Gastroesophageal sphincter (tissue), 4 donors: ENCODE measurements at places on chromosomes 2 and 18.

DNA sequence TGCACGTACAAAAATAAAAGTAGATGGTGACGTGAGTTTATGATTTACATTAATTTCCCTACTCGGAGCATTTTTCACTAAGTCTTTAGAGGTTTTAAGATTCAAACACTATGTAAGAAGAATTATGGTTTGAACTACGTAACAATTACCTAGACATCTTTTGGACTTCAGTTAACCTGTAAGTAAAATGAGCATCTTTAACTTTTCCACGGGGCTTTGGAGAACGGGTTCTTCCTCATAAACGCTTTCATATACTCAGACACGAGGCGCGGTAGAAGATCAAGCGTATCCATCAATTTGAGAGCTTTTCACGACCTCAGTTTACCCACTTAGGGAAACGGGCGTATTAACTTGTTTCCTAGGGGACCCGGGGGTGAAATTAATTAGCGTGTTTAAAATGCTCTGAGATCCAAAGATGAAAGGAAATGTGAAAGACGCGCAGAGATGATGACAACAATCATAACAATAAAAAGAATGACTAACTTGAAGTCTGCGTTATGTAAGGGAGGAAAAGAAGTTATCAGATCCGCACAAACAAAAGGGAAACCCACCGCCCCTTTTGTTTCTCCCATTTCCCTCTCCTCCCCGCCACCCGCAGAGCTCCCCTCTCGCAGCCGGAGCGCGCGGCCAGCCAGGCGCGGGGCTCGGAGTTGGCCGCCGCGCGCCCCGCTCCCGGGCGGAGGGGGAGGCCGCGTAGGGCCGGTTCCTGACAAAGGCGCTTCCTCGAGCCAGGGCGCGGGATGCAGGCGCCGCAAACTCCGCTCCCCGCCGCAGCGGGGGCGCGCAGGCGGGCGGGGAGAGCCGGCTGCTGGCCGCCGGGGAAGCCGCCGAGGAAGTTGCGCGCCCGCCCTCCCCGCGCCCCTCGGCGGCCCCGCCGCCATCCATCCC is 807 bp downstream of the PELI1 start:
- peak; percentile 44 for ATAC-seq

GRCh38 chr2:19363474-19363778 is 5.0 kb upstream of the OSR1 start:
- no peak for ATAC-seq

DNA sequence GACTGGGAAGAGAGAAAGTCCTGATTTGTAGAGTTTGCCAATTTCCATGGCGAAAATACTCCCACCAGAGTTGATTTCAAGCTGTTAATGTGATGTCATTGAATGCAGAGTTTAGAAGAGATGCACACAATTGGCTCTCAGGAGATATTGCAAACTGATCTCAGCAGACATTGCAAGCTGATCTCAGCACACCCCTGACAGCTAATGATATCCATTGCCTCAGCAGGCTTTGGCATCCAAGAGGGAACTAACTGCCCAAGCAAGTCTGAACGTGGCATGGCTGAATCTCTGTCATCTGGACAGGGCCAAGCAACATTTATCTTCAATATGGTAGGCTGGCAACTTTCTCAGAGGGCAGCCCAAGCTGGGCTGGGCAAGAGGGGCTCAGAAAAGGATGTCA is 78.4 kb upstream of the CYP1B1 start:
- ATAC-seq: no peak

DNA sequence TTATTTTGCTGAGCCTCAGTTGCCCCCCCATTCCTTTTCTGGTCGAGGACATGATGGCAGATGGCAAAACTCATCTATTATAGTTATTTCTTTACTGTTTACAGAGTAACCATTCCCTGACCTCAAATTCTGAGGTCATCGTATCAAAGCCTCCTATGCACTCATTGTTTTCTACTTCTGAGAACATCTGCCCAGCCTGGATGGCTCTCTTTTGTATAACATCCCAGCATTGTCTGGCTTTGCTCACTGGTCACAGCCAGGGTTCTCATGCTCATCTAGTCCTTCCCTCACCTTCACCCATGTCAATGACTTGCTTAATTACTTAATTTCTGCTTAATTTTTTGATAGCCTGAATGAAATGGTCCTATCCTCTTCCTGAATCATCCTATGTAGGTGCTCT is 472.1 kb downstream of the PARD3B start:
- ATAC-seq: no peak

GRCh38 chr2:64363140-64363539 is 90.8 kb upstream of the LGALSL start:
- ATAC-seq: no peak

DNA sequence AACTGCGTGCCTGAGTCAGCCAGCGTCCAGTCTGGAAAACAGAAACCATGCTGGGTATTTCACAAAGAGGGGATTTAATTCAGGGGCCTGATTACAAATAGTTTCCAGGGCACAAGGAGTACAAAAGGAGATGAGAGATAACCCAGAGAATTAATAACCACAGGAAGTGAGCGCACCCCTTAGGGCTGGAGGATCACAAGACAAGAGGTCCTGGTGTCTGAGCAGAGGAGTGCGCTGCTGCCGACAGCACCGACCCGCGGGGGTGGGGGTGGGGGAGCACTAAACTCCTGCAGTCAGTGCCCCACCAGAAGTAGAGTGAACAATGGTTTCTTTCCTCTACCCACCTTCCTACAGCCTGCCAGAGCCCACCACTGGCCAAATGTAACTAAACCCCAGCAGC is 20.8 kb upstream of the MAL start:
- no peak for ATAC-seq

DNA sequence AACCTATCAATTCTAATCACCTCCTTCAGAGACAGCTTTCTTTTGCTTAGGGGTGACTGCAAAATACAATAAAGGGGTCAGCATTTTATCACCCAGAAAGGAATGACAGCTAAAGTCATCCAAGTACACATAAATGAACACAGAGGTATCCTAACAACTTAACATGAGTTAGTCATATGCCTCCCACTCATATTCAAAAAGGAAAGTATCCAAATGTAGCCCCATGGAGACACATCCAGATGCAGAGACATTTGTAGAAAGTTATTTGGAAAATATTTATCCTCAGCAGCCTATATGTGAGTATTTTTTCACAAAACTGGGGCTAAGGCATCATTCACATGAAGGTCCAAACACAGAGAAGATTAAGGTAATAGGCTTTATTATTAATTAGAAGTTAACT is 1579.7 kb upstream of the SLC39A10 start:
- no peak for ATAC-seq

DNA sequence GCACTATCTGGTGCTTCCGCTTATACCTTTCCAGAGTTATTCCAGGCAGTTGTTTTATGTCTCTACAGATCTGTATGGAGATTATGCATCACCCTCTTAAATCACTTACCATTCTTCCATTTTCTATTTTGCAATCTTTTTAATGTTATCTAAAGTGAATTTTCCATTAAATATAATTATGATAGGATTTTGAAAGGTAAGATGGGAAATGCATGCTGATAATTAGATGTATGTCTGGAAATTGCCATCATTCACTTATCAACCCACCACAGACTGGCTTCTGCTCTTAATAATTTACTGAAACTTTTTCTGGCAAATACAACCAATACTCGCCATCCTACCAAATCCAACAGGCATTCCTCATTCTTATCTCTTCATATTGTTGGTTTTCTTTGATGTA is 227.4 kb upstream of the MC4R start:
- no peak for ATAC-seq

- ATAC-seq: no peak
Observed at GRCh38 chr2:211458974-211459373, 902.6 kb downstream of the CPS1 start.

- no peak for ATAC-seq
Observed at GRCh38 chr2:221034026-221034701, 537.9 kb downstream of the EPHA4 start.

DNA sequence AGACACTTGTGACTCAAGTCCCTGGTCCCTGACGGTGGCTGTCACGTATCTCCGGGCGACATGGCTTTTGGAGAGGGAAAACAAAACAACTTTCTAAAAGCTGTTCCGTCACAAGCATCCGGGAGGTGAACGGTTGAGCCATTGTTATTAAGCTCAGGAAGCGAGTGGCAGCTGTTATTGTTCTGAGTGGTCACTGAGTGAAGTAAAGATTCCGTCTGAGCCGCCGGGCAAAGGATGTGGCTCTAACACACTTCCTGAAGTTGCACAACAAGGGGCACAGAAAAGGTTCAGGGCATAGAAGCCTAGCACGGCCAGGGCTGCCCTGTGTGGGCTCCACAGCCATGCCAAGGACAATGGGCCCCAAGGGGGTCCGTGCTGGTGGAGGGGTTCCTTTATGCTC is 24.3 kb downstream of the INPP5D start:
- ATAC-seq: peak; percentile 68

DNA sequence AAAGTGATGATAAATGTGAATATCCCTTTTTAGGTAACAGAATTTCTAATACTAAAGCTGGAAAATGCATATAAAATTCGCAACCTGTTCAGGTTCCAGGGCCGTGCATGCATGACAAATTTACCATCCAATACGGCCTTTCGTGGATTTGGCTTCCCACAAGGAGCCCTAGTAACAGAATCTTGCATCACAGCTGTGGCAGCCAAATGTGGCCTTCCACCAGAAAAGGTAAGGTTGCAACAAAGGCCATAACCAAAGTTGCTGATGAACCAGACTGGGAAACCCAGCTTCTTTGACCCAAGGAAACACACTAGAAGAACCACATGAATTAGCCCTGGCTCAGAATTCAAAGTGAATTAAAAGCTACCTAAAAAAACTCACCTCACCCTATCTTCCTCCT is 49.6 kb upstream of the BZW1 start:
- no peak for ATAC-seq

DNA sequence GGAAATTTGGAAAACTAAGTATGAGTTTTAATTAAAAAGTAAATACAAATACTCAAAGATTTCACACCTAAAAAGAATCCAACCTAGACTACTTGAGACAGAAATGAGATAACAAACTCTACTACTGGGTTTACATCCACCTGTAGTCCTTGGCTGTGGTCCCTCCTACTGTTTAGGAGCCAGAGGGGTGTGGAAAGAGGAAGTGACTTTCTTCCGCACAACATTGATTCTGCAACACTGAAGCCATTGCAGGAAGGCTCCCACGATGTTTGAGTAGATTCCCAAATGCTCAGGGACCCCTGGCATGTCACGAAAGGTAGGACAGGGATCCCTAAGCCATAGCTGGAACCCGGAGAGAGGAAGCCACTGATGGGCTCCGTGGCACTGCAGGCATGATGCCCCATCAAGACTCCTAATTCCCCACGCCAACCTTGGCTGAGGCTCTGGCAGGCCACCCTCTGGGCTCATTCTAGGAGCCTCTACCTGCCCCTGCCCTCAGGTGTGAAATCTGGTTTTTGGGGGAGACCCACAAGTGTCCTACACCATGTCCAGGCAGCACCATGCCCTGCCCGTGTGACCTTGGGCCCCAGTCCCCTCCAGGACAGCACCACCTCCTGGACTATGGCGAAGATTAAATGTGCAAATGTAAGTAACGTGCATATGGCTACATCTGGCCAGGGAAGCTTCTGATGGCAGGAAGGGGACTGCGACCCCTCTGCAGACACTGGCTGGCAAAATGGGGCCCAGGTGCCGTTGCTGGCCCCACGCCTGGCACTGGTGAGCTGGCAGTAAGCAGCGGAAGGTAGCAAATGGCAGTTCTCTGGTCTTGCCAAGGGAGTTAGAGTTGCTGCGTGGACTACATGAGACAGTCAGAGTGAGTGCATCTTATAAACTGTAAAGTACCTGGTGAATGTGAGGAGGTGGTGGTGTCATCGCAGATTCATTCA is 38.2 kb upstream of the MAL start:
- no peak for ATAC-seq

GRCh38 chr18:31658670-31659575 is 25.5 kb downstream of the B4GALT6 start:
- ATAC-seq: no peak

- no peak for ATAC-seq
Observed at GRCh38 chr2:14790041-14790640, 157.6 kb downstream of the LRATD1 start.

DNA sequence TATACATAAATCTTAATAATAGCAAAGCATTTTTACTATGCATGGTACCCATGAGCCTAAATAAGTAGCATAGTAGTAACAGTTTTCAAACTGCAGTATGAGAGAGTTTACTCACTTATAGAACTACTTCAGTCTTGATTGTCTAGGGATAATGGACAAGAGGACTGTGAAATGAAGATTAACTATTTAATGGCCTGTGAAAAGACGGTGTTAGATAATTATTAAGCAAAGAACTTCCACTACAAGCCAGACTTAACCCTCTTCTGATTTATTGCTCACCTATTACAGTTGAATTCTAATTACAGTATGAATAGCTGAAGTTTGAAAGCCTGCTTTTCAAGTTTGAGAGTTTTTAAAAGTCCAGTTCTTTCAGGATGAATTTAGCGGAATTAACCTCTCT is 18.9 kb downstream of the PIK3C3 start:
- no peak for ATAC-seq

GRCh38 chr2:138930571-138930970 is 150.4 kb upstream of the NXPH2 start:
- no peak for ATAC-seq

- ATAC-seq: no peak
Observed at GRCh38 chr18:23068011-23068410, 67.3 kb upstream of the CABLES1 start.

DNA sequence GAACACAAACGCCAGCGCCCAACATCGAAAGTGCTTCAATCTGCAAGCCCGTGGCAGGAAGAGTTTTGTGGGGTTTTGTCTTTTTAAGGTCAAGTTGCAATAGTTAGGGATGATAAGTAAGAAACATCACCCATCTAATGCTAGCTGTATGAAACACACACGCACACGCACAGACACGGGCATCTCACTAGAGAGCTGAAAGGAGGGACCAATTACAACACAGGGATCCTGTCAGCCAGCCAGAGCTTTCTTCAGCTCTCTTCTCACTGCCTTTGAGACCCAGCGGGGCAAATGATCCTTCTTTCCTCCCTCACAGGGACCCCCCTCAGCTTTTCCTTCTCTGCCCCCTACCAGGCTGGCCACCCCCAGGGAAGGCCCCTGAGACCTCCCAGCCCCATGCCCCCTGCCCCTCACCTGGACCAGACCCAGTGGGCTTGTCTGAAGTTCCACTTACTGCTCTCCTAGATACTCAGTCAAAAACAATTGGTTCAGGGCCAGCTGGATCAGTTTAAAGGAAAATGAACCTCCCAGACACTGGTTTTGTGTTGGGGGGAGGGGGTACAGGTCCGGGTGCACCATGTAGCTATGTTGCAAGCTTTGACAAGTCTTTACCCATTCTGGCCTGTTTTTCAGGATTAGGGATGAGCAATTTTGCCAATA is 17.9 kb downstream of the CYP26B1 start:
- no peak for ATAC-seq

DNA sequence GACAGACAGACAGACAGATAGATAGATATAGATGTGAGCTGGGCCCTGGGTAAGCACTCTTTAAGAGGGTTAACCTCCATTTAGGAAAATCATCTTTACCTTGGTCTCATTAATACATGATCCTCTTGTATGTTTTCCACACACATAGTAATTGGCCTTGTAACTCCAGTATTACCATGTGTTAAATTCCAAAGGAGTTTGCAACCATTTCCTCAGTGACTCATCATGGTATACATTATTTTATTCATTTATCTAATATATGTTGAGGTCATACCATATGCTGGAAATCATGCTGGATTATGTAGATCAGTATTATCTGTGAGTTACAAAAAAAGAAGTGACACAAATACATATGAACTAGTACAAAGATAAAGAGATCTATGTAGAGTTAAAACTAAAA is 504.3 kb downstream of the DCC start:
- no peak for ATAC-seq
